Breast epithelium (tissue), 4 donors: ENCODE measurements at places on chromosomes 2 and 18.
A peak's percentile ranks its signal among the peaks of the same experiment; 100 is the strongest.

- H3K27me3 ChIP-seq = no peaks in the 10 kb centered on the region
- no peaks in the 10 kb centered on the region for H3K4me1 ChIP-seq
- peak overlapping the region; percentile 84 for H3K4me3 ChIP-seq
- DNase-seq = no peak
Measured at GRCh38 chr18:9333441-9334328, 888 bp upstream of the TWSG1 start.

GRCh38 chr2:69717861-69718273 is 24.1 kb upstream of the ANXA4 start:
- H3K27ac ChIP-seq = no peak overlapping the region
- no peak overlapping the region for H3K4me3 ChIP-seq
- H3K36me3 ChIP-seq = no peaks in the 10 kb centered on the region
- no peaks in the 10 kb centered on the region for H3K27me3 ChIP-seq

DNA sequence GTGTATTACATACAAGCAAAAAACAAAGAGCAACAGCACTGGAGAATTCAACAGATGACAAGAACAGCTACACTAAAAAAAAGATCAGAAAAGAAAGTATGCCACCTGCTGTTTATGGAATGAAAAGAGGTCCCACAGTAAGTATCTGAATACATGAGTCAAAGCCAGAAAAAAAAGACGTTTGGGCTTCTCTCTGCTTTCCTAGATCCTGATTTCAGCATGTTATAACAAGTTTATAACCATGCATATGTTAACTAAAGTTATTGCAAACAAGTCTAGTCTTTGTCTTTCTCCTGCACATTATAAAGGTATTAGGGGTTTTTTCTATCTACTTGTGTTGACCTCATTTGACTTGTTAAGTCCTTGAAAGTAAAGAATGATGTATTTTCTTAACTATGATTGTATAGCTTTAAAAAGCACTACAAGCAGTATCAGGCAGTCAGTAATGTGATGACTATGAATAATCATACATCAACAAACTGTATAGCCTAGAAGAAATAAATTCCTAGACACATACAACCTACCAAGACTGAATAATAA is 108.5 kb upstream of the COL5A2 start:
- H3K4me1 ChIP-seq = no peaks in the 10 kb centered on the region
- H3K27ac ChIP-seq = no peak overlapping the region
- no peaks in the 10 kb centered on the region for H3K27me3 ChIP-seq
- H3K36me3 ChIP-seq = no peaks in the 10 kb centered on the region

- no peaks in the 10 kb centered on the region for H3K27me3 ChIP-seq
- no peak overlapping the region for H3K27ac ChIP-seq
- no peaks in the 10 kb centered on the region for H3K4me1 ChIP-seq
- no peak for DNase-seq
- no peak overlapping the region for H3K4me3 ChIP-seq
- no peaks in the 10 kb centered on the region for H3K36me3 ChIP-seq
Measured at GRCh38 chr2:27125104-27125503, 1.5 kb downstream of the ABHD1 start.

DNA sequence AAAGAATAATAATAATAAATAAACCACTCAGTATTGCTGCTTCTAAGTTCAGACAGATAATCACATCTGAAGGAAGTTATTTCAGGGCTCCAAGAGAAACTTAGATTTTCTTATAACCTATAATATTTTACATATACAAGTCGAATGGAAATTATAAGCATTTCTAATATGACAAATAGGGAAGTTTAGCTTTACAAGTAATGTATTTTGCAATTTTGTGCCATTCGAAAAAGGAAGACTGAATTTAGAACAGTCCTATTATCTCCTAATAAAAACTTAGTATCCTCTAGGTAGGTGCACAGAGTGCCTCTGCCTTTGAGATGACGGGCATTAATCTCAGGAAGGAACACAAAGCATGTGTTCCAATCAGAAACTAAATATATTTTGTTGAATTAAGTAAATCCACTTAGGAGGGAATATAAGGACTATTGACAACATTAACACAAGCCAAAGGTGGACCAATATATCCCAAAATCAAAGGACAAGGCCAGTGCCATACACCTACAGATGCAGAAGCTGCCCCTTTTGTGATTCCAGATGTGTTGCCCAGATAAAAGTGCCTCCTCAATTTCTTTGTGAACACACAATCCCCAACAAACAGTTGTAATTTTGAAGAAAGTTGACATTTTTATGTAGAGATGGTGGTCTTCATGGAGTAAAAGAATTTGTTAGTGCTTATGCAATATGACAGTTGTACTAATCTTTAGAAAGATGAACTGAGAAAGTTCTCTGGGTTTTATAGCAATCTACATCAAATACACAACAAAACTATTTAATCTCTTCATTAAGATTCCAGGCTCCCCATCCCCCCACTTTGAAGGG is 36.6 kb downstream of the PTCD3 start:
- no peak for DNase-seq
- H3K4me3 ChIP-seq = no peak overlapping the region
- H3K27ac ChIP-seq = no peak overlapping the region
- H3K27me3 ChIP-seq = no peaks in the 10 kb centered on the region

GRCh38 chr18:55787536-55788073 is 199.6 kb upstream of the TCF4 start:
- no peaks in the 10 kb centered on the region for H3K36me3 ChIP-seq
- no peak overlapping the region for H3K27ac ChIP-seq
- no peak for DNase-seq
- H3K4me1 ChIP-seq = no peaks in the 10 kb centered on the region
- H3K27me3 ChIP-seq = no peaks in the 10 kb centered on the region

GRCh38 chr2:155997538-155997937 is 335.0 kb downstream of the NR4A2 start:
- H3K4me1 ChIP-seq = no peaks in the 10 kb centered on the region
- H3K27me3 ChIP-seq = no peaks in the 10 kb centered on the region
- H3K27ac ChIP-seq = no peak overlapping the region

GRCh38 chr2:27024188-27024587 is 8.6 kb upstream of the TMEM214 start:
- peaks cover 14% of the 10 kb centered on the region for H3K4me1 ChIP-seq
- H3K27ac ChIP-seq = no peak overlapping the region
- H3K4me3 ChIP-seq = no peak overlapping the region
- no peaks in the 10 kb centered on the region for H3K27me3 ChIP-seq
- DNase-seq = no peak

GRCh38 chr2:173553593-173553992 is 198.9 kb downstream of the CDCA7 start:
- H3K36me3 ChIP-seq = no peaks in the 10 kb centered on the region
- peaks cover 5% of the 10 kb centered on the region for H3K27me3 ChIP-seq
- H3K4me1 ChIP-seq = no peaks in the 10 kb centered on the region
- DNase-seq = no peak

DNA sequence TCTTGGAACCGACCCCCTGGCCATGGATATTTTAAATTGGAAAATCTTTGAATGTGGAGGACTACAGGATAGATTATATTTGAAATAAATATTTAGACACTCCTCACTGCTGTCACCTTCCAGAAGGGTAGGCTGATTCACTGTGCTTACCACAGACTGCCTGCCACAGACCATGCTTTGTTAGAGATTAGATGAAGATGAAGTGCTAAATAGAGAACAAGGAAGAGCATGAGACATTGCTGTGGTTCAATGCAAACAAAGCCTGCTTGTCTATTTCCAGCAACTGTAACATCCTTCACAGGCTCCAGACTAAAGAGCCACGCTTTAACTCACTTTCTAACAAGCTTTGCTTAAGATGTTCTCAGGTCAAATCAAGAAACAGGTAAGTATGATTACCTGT is 81.0 kb upstream of the TMEM17 start:
- H3K27me3 ChIP-seq = no peaks in the 10 kb centered on the region
- H3K4me3 ChIP-seq = no peak overlapping the region
- H3K4me1 ChIP-seq = no peaks in the 10 kb centered on the region

- no peaks in the 10 kb centered on the region for H3K4me1 ChIP-seq
- no peaks in the 10 kb centered on the region for H3K27me3 ChIP-seq
- H3K4me3 ChIP-seq = no peak overlapping the region
- no peak overlapping the region for H3K27ac ChIP-seq
- no peaks in the 10 kb centered on the region for H3K36me3 ChIP-seq
- no peak for DNase-seq
Measured at GRCh38 chr2:234805836-234806235, 146.0 kb upstream of the SH3BP4 start.

DNA sequence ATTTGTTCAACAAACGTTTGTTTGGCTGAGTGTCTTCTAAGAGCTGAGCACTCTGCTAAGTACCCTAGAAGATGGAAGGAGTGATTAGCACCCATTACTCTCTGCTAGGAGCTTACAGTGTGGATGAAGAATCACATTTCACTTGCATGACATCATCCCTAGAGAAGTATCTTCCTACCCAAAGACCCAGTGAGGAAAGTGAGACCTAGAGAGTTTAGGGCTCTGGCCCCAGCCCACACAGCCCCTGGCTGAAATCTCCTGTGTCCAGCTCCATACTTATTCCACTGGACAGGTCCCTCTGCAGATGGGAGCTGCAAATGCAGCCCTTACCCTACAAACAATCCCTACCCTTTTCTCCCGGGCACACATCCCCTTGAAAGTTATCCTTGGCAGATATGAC is 26.8 kb upstream of the EPAS1 start:
- H3K27me3 ChIP-seq = no peaks in the 10 kb centered on the region
- H3K36me3 ChIP-seq = no peaks in the 10 kb centered on the region
- no peaks in the 10 kb centered on the region for H3K4me1 ChIP-seq
- no peak overlapping the region for H3K4me3 ChIP-seq

DNA sequence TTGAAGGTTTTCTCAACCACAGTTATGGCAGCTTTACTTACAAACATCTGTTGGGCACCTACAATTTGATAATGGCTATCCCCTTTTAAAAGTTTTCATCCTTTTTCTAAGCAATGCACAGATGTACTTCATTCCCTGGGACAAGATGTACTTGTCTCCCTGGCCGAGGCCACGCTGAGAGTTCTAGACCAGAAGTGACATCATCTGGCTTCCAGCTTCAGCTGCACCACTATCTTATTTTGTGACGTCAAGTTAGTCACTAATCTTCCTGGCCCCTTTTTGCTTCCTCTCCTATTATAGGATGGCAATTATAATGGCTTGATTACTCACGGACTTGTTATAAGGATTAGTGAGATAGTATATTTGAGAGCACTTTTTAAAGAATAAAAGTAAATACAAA is 386.4 kb downstream of the BCL11A start:
- H3K4me3 ChIP-seq = no peak overlapping the region
- no peak for DNase-seq
- no peak overlapping the region for H3K27ac ChIP-seq

DNA sequence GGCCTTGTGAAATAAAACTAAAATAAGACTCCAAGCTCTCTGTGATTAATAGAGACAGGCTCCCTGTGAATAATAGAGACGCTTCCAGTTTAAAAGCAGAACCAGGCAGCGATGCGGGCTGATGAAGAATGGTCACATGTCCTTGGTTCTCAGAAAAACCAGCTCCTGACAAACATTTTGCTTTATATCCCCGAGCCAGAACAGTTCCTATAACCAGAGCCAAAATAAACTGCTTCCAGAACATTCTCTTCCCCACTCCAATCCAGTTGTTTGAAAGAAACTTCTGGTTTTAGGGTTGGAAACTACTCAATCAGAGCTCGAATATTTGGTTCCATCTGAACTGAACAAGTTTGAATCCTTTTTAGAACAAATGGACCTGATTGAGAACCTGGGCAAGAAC is 213.7 kb downstream of the TSN start:
- peak overlapping the region; percentile 54 for H3K27ac ChIP-seq
- H3K4me1 ChIP-seq = no peaks in the 10 kb centered on the region
- H3K27me3 ChIP-seq = no peaks in the 10 kb centered on the region

DNA sequence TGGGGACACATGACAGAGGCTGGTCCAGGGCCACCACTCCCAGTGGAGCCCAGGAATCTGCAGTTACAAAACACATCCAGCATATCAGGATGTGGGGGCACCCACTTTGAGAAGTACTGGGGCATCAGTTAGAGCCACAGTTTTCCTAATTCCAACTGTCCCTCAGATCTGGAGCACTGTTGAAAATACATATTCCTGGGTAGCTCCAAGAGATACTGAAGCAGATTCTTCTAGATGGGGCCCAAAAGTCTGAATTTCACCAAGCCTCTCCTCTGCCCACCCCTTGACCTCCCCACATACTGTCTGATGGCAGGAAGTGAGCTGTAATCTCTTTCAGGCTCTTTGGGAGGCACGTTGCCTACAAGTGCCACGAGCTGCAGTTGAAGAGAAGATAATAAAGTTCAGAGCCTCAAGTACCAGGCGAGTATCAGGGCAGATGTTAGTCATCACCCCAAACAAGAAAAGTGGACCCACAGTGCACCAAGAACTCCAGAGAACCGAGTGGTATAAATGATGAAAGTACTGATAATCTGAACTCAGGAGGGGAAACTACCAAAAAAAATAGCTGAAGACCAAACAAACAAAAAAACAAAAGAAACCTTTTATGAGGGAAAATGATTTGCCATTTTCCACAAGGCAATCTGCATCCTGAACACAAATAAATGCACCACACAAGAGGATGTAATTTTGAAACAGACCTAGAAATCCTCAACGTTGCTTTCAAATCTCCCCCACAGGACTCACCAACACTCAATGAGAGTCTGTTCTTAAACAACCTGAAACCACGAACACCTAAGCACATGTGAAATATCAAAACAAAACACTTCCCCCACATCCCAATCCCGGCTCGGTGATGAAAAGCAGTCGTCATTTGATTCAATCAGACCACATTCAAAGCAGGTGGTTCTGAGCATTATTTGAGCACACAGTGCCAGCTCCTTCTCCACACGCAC is 98.7 kb downstream of the TCF4 start:
- H3K36me3 ChIP-seq = no peaks in the 10 kb centered on the region
- H3K4me1 ChIP-seq = no peaks in the 10 kb centered on the region
- no peaks in the 10 kb centered on the region for H3K27me3 ChIP-seq
- no peak for DNase-seq
- no peak overlapping the region for H3K4me3 ChIP-seq
- no peak overlapping the region for H3K27ac ChIP-seq

DNA sequence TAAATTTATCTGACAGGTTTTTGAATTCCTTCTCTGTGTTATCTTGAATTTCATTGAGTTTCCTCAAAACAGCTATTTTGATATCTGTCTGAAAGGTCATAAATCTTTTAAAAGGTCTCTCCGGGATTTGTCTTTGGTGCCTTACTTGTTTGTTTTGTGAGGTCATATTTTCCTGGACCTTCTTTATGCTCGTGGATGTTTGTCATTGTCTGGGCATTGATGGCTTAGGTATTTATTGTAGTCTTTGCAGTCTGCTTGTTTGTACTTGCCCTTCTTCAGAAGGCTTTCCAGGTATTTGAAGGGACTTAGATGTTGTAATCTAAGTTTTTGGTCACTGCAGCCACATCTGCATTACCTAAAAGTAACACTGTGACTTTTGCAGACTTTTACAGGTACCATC is 355.2 kb downstream of the PARD3B start:
- H3K27ac ChIP-seq = no peak overlapping the region
- no peak overlapping the region for H3K4me3 ChIP-seq
- no peaks in the 10 kb centered on the region for H3K27me3 ChIP-seq
- H3K4me1 ChIP-seq = no peaks in the 10 kb centered on the region
- no peak for DNase-seq
- H3K36me3 ChIP-seq = no peaks in the 10 kb centered on the region

- no peaks in the 10 kb centered on the region for H3K27me3 ChIP-seq
- H3K4me1 ChIP-seq = no peaks in the 10 kb centered on the region
- no peaks in the 10 kb centered on the region for H3K36me3 ChIP-seq
- no peak overlapping the region for H3K4me3 ChIP-seq
- no peak overlapping the region for H3K27ac ChIP-seq
- no peak for DNase-seq
Measured at GRCh38 chr2:80217446-80217845, 87.1 kb downstream of the LRRTM1 start.

- no peaks in the 10 kb centered on the region for H3K36me3 ChIP-seq
- H3K4me3 ChIP-seq = no peak overlapping the region
- no peak for DNase-seq
- no peaks in the 10 kb centered on the region for H3K27me3 ChIP-seq
- H3K27ac ChIP-seq = peak overlapping the region; percentile 38
- H3K4me1 ChIP-seq = peaks cover 7% of the 10 kb centered on the region
Measured at GRCh38 chr2:45684756-45685155, 33.3 kb downstream of the PRKCE start.
